ENCODE measurements at places on chromosomes 2 and 18.
A peak's percentile ranks its signal among the peaks of the same experiment; 100 is the strongest.

DNA sequence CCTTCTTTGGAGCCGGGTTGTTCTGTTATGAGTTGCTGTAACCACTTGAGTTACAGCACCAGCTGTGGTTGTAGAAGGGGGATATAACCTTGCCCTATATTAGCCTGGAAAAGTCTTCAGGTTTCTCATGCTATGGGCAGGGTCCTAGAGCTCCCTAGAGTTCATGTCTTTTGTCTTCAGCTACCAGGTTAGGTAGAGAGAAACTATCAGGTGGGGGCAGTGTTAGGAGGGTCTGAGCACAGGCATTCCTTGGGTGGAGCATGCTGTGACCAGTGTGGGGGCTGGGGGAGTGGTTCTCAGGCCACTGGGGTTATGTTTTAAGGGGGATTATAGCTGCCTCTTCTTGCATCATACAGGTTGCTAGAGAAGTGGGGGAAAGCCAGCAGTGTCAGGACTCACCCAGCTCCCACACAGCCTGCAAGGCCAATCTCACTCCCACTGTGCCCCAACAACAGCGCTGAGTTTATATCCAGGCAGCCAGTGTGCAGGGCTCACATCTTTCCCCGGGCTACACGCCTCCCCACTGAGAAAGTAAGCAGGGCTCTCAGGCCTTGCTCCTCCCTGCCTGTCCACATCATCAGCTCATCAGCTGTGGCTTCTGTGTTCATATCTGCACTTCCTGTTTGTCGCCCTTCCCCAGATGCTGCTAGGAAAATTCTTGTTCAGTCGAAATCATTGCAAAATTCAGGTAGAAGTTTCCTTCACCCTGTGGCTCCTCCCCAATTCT is 133.8 kb upstream of the NRXN1 start:
- DNase-seq: no peak
- H3K27me3 ChIP-seq: no peaks in the 10 kb centered on the region
- H3K4me1 ChIP-seq: no peaks in the 10 kb centered on the region
- H3K36me3 ChIP-seq: no peaks in the 10 kb centered on the region
- no peak overlapping the region for H3K27ac ChIP-seq
- H3K4me3 ChIP-seq: no peak overlapping the region

GRCh38 chr2:36300697-36301096 is 54.9 kb upstream of the CRIM1 start:
- H3K27ac ChIP-seq: no peak overlapping the region
- no peaks in the 10 kb centered on the region for H3K36me3 ChIP-seq
- no peak for DNase-seq

DNA sequence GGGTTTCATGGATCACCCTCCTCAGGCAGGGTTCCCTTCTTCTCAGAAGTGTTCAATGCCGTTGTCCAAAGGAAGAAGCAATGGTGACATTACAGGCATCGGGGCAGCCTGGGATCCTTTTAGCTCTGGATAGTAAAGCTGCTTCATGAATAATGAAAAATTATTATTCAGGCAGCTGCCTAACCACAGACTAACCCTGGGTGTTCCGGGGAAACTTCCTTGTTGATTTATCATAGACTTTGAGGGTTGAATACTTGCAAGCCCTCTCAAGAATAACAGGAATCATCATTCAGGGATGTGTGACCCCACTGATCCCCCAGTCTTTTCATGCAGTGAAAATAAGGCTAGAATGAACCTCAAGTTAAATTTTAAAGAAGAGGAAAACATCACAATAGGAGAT is 419.4 kb downstream of the MEIS1 start:
- H3K27ac ChIP-seq: no peak overlapping the region
- no peaks in the 10 kb centered on the region for H3K4me1 ChIP-seq
- no peaks in the 10 kb centered on the region for H3K27me3 ChIP-seq
- no peaks in the 10 kb centered on the region for H3K36me3 ChIP-seq
- no peak for DNase-seq

GRCh38 chr2:63654959-63655358 is 66.2 kb downstream of the MDH1 start:
- no peak overlapping the region for H3K27ac ChIP-seq
- H3K36me3 ChIP-seq: no peaks in the 10 kb centered on the region
- H3K27me3 ChIP-seq: no peaks in the 10 kb centered on the region
- H3K4me1 ChIP-seq: no peaks in the 10 kb centered on the region
- no peak overlapping the region for H3K4me3 ChIP-seq

DNA sequence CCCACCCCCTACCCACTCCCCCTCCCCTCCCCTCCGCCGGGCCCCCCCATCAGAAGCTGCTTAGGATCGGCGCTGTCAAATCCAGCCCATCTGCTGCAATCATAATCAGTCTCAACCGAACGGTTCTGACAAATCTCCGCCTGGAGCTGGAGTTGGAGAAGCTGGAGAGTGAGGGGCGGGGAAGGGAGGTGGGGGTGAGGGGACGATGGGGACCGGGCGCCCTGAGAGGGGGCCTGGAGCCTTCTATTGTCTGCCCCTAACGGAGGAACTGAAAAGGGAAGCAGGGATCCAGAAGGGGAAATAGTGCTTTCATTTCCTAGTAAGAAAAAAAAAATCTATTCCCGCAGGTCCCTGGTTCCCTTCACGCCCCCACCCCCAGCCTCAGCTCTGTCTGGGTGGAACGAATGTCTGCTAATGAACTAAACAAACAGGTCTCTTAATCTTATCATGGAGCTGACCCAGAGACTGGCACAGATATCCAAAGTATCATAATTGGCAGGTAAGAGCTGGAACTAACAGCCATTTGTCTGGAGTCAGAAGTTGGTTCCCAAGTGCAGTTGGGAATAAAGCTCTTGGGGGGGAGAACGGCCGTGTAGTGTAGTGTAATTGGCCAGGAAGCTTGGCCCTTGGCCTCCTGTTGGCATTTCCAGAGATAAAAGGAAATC is 301.2 kb downstream of the NCKAP5 start:
- H3K27ac ChIP-seq: no peak overlapping the region
- no peak for DNase-seq
- peak overlapping the region; percentile 32 for H3K4me3 ChIP-seq
- no peaks in the 10 kb centered on the region for H3K27me3 ChIP-seq

GRCh38 chr2:188430705-188431104 is 139.0 kb downstream of the GULP1 start:
- DNase-seq: no peak
- no peak overlapping the region for H3K4me3 ChIP-seq
- H3K4me1 ChIP-seq: no peaks in the 10 kb centered on the region
- no peaks in the 10 kb centered on the region for H3K27me3 ChIP-seq

DNA sequence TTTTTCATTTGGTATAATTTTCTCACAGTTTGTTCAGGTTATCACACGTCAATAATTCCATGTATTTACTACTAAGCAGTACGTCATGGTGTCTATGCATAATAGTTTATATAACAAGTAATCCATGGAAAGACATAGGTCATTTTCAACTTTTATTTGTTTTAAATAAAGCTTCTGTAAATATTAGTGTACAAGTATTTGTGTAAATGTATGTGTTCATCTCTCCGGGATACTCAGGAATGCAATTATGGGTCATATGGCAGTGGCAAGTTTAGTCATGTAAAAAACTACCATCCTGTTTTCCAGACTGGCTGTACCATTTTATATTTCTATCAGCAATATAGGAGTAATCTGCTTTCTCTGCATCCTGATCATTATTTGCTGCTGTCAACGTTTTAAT is 231.1 kb upstream of the ZNF804A start:
- H3K4me3 ChIP-seq: no peak overlapping the region
- H3K27me3 ChIP-seq: no peaks in the 10 kb centered on the region
- DNase-seq: no peak
- H3K4me1 ChIP-seq: no peaks in the 10 kb centered on the region
- no peak overlapping the region for H3K27ac ChIP-seq

DNA sequence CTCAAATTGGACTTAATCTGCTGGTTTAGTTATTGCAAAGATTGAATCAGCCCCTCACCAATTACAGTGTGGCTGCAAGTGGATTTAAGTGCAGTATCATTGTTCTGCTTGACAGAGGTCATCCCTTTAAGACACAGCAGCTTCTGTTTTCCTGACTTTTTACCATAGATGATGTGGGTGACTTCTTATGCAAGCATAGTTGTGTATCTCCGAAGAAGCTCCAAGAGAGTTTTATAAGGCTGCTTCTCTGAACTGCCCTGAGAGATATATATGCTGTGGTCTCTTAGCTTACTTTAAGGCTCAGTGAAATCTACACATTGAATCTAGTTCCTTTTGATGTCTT is 3.5 kb downstream of the TRIB2 start:
- H3K4me1 ChIP-seq: no peaks in the 10 kb centered on the region
- H3K36me3 ChIP-seq: peaks cover 25% of the 10 kb centered on the region

DNA sequence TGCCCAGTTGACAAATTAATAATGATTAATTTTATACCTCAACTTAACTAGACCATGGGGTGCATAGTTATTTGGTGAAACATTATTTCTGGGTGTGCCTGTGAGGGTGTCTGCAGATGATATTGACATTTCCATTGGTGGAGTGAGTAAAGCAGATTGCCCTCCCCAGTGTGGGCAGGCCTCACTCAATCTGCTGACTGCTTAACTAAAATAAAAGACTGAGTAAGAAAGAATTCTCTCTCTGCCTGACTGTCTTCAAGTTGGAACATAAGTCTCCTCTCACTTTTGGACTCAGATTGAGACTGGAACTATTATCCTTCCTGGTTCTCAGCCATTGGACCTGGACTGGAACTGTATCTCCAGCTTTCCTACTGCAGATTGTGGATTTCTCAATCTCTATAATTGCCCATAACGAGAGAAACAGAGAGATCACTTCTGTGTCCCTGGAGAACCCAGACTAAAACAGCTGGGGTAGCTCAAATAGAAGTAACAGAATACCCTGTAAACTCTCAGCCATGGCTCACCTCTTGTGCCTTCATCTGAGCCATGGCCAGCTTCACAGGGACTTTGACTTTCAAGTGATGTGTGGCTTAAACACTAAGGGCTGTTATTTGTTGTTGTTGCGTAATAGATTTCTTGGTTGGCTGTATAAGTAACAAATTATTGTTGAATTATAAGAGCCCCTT is 575.3 kb upstream of the RAB6C start:
- no peak overlapping the region for H3K4me3 ChIP-seq
- no peak overlapping the region for H3K27ac ChIP-seq
- no peaks in the 10 kb centered on the region for H3K36me3 ChIP-seq
- no peak for DNase-seq
- no peaks in the 10 kb centered on the region for H3K4me1 ChIP-seq
- H3K27me3 ChIP-seq: no peaks in the 10 kb centered on the region

Data from right atrium auricular region (tissue), 2 donors.